ENCODE measurements at places on chromosomes 3 and 15.

- no peak for DNase-seq
These were observed 60.3 kb downstream of the RGMA start for GRCh38 chr15:93028632-93029213.

GRCh38 chr3:107430996-107431245, 53.7 kb downstream of the CCDC54 start:
- peak; percentile 28 for DNase-seq

GRCh38 chr3:56467108-56467507, 1.2 kb downstream of the ERC2 start:
- DNase-seq = peak; percentile 14

DNA sequence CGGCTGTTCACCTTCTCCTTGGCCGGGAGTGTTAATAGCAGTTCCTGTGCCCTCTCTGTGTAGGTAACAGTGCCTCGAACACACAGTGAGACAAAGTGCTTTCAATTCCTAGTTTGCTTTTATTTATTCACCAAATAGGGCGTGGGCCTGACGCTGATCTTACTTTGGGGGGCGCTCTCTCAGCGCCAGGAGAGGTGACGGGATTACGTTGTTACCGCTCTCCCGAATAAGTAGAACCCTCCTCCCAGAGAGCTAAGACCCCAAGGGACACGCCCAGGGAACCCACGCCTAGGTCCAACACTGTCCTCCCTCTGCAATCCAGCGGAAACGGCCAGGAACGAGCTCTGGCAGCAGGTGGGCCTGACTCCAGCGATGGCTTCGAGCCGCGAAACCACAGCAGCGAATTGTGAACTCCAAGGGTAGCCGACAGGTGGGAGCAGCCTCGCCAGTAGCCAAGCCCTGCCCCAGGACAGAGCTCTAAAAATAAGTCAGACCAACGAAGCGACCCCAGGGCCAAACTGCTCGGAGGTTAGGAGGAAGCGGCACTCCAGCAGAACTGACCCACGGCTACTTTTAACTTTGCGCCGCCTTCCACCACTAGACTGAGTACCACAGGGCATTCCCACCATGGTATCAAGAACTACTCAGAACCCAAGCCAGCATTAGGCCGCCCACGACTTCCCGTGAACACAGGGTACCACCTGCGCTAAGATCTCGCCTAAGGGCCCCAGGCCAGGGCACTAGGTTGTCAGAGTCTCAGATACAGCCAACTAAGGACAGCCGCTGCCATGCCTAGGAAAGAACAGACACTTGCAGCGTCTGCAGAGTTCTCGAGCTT, 1.6 kb upstream of the SIN3A start:
- DNase-seq = peak; percentile 56

- no peak for DNase-seq
These were observed 8.1 kb downstream of the ABTB1 start for GRCh38 chr3:127680798-127681221.

- DNase-seq = no peak
These were observed 83.9 kb downstream of the LRRK1 start for GRCh38 chr15:101003081-101003480.

DNA sequence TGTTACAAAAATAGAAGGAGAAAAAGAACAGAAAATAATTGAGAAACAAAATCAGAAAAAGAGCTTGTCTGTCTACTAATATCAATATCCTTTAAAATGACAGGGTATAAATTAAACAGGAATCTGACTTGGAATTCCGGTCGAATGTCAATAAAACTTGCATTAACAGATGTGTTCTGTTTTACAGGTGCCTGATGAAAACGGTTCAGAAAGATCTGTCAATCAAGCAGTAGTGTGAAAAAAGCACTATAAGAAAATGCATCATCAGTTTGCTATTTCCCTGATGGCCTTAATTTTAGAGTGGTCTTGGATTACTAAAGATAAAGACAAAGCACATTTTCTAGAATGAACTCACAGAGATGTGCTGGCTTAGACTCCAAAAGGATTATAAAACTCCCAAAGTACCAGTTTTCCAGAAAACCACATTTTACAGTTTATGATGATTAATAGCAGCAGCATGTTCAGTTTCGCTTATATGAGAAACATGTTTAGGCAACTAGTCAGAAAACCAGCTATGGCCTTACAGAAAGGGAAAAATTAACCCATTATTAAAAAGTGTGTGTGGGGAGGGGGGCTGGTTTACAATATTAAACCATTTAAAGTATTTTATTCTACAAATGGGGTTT, 8.2 kb upstream of the C3orf38 start:
- no peak for DNase-seq

DNA sequence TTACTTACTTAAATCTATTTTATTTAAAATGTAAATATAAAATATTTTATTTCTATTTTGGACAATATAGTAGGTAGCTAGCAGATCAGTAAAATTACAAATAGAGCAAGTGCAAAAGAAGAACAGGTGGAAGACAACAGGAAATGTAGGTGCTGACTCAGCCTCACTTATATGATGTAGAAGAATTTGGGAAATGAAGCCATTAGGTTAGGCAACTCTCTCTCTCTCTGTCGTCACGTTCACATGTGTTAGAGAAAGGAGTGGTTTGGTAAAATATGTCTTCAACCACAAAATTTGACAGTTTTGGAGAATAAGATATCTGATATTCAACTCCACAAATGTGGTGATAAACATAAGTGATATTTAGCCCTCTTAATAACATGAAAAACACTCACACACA, 532.5 kb upstream of the KCNMB2 start:
- no peak for DNase-seq

DNA sequence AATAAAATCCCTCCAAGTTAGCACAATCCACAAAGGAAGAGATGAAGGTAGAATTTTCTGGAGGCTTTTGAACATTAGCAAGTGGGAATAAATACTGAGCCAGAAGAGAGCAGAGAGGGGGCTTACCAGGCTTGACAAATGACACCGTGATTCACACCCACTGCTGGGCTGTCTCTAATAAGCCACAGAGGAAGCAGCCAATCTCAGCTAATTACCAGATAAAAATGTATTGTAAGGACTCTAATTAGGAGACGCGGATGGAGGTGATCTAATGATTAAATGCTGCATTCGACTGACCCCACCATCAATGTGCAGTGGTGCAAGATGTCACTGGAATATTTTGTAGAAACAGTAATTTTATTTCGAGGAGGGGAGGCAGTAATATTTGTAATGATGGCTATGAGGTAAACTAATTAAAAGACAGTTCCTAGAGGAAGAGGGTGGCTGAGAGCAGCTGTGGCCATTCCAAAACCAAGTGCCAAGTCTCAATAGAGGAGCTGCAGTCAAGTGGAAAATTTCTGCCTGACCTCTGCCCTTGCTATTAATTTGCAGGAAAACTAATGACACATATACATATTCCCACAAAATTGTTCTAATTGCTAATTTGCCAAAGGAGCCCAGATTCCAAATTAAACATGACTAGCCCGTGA, 602.2 kb downstream of the FOXP1 start:
- DNase-seq = no peak

GRCh38 chr3:122992676-122993075, 34.9 kb downstream of the SEMA5B start:
- DNase-seq = no peak

DNA sequence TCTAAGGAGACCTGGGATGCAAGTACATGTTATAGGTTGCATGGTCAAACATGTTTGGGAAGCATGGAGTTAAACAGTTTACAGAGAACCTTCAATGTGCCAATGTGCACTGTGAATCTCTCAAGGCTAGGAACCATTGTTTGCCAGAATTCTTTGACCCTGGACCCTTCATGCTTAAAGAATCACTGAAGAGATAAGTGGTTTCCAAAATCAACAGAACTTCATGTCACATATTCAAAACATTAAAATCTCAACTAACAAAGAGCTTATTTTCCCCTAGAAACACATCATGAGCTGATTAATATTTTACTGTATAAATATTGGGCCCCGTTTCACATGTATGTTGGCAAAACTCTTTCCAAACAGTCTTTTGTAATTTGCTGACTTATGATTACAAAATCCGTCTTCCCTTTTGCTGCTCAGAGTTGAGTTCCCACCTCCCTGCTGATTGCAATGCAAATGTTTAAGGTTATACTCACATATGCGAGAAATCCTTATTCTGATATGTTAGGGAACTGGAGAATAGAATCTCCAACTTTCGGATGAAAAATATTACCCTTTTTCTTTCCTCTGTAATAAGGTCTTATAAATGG, 380.2 kb downstream of the DIPK2A start:
- DNase-seq = no peak

DNA sequence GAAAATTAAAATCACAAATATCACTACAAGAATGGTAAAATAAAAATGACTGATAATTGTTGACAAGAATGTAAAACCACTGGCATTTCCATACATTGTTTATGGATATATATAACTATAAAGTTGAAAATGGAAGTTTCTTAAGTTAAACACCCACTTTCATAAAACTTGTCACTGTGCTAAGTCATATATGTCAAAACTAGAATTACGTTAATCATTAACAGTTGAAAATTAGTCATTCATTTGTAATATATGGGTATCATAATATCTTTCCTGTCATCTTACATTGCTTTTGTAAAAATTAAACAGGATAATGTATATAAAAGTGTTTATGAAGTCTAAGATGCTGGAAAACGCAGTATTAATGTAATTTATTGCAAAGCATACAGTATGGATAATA, 1398.6 kb upstream of the ALCAM start:
- no peak for DNase-seq

DNA sequence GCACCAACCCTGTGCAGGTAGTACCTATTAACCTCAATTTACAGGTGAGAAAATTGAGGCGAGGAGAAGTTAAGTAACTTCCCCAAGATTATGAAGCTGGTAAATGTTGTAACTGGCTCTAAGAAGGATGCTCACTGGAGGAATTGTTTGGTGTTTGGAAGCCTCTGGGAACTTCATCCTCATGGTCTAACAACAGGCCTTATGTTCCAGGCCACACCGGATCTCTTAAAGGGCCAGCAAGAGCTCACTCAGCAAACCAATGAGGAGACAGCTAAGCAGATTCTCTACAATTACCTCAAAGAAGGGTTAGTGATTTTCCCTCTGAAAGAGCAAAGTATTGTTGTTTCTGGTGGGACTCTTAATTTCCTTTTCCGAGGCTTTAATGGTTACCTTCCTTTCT, 63.9 kb downstream of the CGNL1 start:
- DNase-seq = no peak

DNA sequence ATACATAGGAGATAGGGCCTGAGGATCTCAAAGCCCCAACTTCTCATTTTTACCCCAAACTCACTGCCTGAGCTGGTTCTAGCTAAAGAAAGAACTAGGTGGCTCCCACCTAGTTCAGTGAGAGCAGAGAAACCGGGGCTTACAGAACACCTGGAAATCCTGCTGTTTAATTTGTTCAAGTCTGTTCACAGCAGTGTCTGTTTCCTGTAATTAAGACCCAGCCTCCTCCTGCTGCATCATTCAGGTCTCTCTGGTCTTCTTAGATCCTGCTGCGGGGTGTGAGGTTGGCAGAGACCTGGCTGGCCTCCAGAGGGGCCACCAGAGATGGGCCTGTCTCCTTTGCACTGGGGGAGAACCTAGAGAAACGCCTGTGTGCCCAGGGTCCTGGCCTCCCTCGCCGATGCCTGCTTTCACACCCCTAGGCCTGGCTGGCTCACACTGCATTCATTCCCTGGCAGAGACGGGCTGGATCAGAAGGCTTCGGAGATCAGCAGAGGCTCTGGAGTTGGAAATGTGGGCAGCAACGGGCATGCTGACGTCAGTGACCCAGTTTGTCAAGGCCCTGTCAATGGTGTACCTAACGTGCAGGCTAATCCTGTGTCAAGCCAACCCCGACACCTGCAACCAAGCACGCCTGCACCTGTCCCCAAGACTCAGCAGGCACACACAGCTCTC, 4.9 kb upstream of the CHRNA3 start:
- DNase-seq = no peak

- no peak for DNase-seq
These were observed 30.6 kb downstream of the CRTC3 start for GRCh38 chr15:90560229-90560776.

DNA sequence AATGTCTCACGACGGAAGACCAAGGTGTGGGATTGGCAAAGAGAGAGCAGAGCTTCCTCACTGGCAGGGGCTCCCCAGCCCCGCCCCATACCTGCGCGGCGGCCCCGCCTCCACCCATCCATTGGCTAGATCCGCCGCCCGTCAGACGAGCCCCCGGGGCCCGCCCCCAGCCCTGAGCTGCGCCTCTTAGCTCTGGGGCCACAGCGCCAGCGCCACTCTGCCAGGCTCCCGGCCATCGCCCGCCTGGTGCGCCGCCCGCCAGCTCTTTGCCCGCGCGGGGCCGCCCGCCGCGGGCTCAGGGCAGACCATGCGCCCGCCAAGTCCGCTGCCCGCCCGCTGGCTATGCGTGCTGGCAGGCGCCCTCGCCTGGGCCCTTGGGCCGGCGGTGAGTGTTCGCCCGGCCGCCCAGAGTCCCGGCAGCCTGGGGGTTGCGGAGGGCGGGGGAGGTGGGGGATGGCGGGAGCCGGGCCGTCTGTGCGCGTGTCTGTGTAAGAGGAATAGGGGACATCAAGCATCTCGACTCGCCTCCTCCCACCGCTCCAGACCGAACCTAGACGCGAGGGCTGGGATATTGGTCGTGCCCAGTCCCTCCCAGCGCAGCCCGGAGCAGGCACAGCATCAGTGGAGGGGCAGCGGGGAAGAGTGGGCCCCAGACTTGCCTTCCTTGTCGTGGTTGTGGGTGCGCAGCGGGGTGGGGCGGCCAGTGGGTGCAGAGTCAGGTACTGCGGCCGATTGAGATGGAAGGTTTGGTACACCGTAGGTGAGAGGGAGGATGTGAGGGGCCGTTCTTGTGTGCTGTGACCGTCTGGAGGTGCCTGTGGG, at the start of gene VIPR1:
Gene VIPR1 (plus strand): TSS at position 215 of the 822 bp plus-strand sequence. CDS start 93 bp downstream, at position 308.
- DNase-seq = peak; percentile 85

GRCh38 chr3:108940166-108940565, 13.5 kb downstream of the GUCA1C start:
- no peak for DNase-seq

GRCh38 chr3:134617608-134618477, 33.0 kb downstream of the KY start:
- no peak for DNase-seq

DNA sequence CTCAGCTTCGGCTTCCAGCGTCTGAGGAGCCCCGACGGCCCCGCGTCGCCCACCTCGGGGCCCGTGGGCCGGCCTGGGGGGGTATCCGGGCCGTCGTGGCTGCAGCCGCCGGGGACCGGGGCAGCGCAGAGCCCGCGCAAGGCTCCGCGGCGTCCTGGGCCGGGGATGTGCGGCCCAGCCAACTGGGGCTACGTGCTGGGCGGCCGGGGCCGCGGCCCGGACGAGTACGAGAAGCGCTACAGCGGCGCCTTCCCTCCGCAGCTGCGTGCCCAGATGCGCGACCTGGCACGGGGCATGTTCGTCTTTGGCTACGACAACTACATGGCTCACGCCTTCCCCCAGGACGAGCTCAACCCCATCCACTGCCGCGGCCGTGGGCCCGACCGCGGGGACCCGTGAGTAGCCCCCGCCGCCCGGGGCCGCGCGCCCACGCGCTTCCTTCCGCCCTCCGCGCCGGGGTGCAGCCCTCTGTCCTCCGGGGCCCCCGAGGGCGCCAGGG, 462 bp downstream of the EDEM1 start:
- peak; percentile 13 for DNase-seq

Measured in activated CD4-positive, alpha-beta T cell treated with anti-CD3 and anti-CD28 coated beads for 24 hours (primary cell).